ENCODE measurements at places on chromosomes 7 and 10. TPM values are rescaled to one million over a fixed set of nuclear protein-coding genes. Genes with fewer than 3 reads are reported as not detected.

Gene FAS
- 13.9 TPM for polyA plus RNA-seq

- DNase-seq = no peak
Observed at GRCh38 chr7:1531263-1531978, 919 bp downstream of the MAFK start.

Gene SLC13A4
- polyA plus RNA-seq = 1.7 TPM

DNA sequence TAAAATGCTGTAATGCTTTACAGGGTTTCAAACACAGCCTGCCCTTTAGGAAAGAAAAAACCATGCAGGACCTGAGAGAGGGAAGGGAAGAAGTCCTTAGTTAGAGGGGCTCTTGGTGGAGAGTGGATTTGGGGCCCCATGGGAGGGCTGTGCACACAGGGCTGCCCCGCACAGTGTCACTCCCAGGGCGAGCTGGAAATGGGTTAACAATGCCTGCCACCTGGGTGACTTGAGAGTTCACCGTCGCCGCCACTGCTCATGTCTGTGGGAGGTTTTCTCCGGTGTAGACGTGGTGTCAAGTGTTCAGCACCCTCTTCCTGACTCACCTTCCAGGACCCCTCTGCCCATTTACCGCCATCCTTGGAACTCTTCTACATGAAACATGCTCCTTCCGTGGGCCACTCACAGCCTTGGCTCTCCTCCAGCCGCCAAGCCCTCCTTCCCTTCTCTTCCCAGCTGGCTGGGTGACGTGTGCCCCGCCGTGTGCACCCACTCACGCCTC, 686.4 kb downstream of the SDK1 start:
- DNase-seq = no peak

Gene SSMEM1
- polyA plus RNA-seq = not detected

DNA sequence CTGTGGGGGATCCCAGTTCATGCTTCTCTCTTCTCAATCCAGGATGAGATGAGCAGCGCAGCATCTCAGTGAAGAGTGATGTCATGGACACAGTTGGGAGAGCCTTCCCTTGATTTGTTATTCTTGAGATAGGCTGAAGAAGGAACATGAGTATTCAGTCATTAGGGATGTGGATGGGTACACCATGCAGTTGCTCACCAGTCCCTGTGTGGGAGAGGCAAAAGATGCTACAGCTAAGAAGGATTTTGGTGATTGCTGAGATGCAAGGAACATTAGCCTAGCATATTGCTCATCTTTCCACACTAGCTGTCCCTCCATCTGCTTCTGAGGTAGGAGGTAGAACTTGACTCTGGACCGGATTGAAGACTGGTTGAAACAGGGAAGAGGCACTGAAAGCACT, 179.6 kb downstream of the GALNT17 start:
- DNase-seq = no peak

- peak; percentile 40 for DNase-seq
Observed at GRCh38 chr7:54664235-54665228, 94.5 kb downstream of the SEC61G start.

GRCh38 chr7:51210766-51211165, 105.8 kb downstream of the COBL start:
- DNase-seq = no peak

Gene PALD1
- polyA plus RNA-seq = 11.0 TPM

Gene CTAGE6
- not detected for polyA plus RNA-seq

Gene MALRD1
- 2.8 TPM for polyA plus RNA-seq

Gene TDRD1
- not detected for polyA plus RNA-seq

Gene EPC1
- 68.0 TPM for polyA plus RNA-seq
